Airway epithelial cell (primary cell): ENCODE measurements at places on chromosomes 3 and 15. TPM values are rescaled to one million over a fixed set of nuclear protein-coding genes. Genes with fewer than 3 reads are reported as not detected.

The WWTR1 gene
- total RNA-seq, result 35.9 and 48.5 TPM in 2 replicates

The DUOXA2 gene
- total RNA-seq, result not detected in 2 replicates

The STRIT1 gene
- not detected in 2 replicates for total RNA-seq

The TM4SF1 gene
- total RNA-seq, result 147 and 251 TPM in 2 replicates

The C3orf33 gene
- 2.8 and 3.0 TPM in 2 replicates for total RNA-seq

The OXSR1 gene
- total RNA-seq, result 42.6 and 43.6 TPM in 2 replicates

The PXK gene
- total RNA-seq, result 10.3 and 12.9 TPM in 2 replicates

The ALS2CL gene
- total RNA-seq, result 49.5 and 57.3 TPM in 2 replicates

The SKIL gene
- 11.4 and 24.1 TPM in 2 replicates for total RNA-seq
